ENCODE measurements at places on chromosomes 1 and 21. TPM values are rescaled to one million over a fixed set of nuclear protein-coding genes. Genes with fewer than 3 reads are reported as not detected.

KCNK1 gene
- 14.6 TPM for total RNA-seq

FAM151A gene
- not detected for total RNA-seq

SLC22A15 gene
- total RNA-seq = 10.1 TPM

KCNJ15 gene
- 0.70 TPM for total RNA-seq

AVPR1B gene
- not detected for total RNA-seq

AGO3 gene
- 48.3 TPM for total RNA-seq

RXFP4 gene
- not detected for total RNA-seq

CLCNKA gene
- 3.2 TPM for total RNA-seq

SLC6A17 gene
- total RNA-seq = 1.6 TPM

NPL gene
- total RNA-seq = 4.9 TPM

SPATA6 gene
- 17.9 TPM for total RNA-seq

DNA sequence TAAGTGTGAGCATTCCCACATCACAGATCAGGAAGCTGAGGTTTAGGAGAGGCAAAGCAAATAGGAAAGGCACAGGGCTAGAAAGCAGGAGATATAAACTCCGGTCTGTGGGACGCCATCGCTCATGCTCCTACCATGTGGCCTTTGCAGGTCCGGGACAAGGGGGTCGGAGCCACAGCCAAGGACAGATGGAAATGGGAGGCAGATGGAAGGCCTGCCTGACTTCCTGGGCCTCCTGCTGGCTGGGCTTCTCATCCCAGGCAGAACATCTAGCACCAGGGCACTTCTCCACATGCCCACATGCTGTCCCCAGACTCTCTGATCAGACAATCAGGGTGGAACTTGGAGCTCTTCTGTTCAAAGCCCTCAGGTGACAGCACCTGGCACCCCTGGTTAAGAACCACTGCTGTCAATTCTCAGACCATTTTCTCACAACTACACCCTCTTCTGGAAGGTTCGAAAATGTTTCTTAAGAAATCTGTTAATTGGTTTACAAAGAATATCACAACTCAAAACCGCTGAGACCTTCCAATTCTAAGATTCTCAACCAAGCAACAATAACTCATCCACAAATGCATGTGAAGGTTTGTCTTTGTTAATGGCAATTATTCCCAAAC lies 173.3 kb upstream of the EDN2 start:
- H3K4me1 ChIP-seq = peaks cover 17% of the 10 kb centered on the region
- no peaks in the 10 kb centered on the region for H3K36me3 ChIP-seq
- peaks cover 32% of the 10 kb centered on the region for H3K27me3 ChIP-seq

DNA sequence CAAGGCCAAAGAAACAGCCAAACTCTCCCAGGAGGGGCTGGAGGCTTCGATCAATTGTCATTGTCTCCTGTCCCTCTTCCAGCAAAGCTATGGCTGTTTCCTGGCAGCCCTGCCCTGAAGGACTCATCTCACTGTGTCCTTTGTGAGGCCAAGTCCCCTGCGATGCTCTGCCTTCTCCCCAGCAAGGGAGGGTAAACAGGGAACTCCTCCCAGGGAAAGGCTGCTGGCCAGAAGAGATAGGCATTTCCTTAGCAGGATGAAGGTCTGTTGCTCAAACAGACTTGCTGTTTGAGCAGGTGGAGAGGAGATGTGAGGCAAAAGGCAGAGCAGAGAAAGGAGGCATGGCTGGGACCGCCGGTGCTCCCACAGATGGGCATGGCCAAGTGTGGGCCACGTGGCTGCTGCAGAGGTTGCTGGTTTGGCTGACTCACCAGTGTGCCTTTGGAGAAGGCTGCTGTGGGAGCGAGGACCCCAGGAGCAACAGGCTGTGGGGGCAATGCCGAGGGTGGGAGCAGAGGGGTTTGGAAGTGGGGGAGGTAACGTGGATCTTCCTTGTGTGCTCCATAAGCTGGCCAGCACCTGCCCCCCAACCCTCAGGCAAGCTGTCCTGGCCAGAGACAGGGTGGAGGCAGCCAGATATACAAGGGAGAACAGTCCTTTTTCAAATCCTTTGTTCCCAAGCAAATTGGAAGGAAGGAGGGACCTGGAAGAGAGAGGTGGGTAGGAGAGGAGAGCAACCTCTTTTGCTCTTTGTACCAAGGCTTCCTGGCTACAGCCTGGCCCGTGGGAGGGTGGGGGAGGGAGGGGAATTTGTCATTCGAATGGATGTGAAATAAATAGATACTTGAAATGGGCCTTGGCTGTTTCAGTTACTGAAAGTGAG lies 449.8 kb downstream of the SIPA1L2 start:
- H3K27me3 ChIP-seq = no peaks in the 10 kb centered on the region
- no peaks in the 10 kb centered on the region for H3K36me3 ChIP-seq
- DNase-seq = no peak
- no peak overlapping the region for H3K4me3 ChIP-seq
- no peak overlapping the region for H3K27ac ChIP-seq

DNA sequence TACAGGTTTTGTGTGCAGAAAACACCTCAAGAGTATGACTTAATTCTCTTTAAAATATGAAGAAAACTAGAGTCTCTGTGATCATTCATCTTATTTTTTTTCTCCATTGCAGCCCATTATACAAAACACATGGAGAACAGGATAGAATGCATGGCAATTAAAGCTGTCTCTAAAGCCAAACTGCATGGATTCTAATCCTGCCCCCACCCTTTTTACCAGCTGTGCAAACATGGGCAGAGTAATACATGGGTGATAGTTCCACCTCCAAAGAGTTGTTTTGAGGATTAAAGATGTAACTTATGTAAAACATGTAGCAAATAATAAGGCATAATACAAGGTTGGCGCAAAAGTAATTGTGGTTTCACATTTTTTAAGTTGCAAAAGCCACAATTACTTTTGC lies 114.4 kb downstream of the CLEC20A start:
- H3K27me3 ChIP-seq = no peaks in the 10 kb centered on the region
- no peak overlapping the region for H3K27ac ChIP-seq

- no peak overlapping the region for H3K4me3 ChIP-seq
- H3K27me3 ChIP-seq = no peaks in the 10 kb centered on the region
- no peak overlapping the region for H3K27ac ChIP-seq
- H3K36me3 ChIP-seq = peaks cover 2% of the 10 kb centered on the region
- DNase-seq = no peak
These were observed 75.8 kb downstream of the CTH start for GRCh38 chr1:70486676-70487458.

GRCh38 chr21:38042246-38042645 lies 126.0 kb upstream of the KCNJ6 start:
- peaks cover 12% of the 10 kb centered on the region for H3K27me3 ChIP-seq
- no peak overlapping the region for H3K4me3 ChIP-seq
- no peak for DNase-seq
- H3K4me1 ChIP-seq = peaks cover 12% of the 10 kb centered on the region
- no peaks in the 10 kb centered on the region for H3K36me3 ChIP-seq
- no peak overlapping the region for H3K27ac ChIP-seq

DNA sequence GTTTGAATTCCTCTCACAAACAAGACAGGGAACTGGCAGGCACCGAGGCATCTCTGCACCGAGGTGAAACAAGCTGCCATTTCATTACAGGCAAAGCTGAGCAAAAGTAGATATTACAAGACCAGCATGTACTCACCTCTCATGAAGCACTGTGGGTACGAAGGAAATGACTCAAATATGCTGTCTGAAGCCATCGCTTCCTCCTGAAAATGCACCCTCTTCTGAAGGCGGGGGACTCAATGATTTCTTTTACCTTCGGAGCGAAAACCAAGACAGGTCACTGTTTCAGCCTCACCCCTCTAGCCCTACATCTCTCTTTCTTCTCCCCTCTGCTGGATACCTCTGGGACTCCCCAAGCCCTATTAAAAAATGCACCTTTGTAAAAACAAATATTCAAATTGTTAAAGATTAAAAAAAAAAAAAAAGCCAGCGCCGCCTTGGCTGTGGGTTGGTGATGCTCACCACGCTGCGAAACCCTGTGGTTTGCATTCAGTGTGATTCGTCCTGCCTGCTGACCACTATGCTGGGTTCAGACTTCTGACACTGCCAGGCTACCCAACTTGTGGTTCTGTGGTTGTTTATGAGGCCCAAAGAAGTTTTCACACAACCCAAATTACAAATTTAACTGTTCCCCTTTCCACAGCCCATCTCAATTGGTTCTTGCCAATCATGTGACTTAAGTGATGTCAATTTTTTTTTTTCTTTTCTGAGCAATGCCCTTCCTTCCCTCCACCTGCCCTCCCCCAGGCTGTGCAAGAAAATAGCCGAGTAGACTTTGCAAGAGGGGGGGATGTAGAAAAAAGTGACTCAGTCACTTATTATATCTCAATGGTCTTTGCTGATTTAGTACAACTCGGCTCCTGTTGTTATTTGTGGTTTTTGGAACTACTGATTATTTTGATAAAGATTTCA lies at the start of gene RUNX1:
RUNX1 (minus strand) TSS at position 597 of the 912 bp plus-strand sequence.
- peaks cover 38% of the 10 kb centered on the region for H3K4me1 ChIP-seq
- H3K4me3 ChIP-seq = no peak within 1 kb of the TSS
- H3K27me3 ChIP-seq = peaks cover 2% of the 10 kb centered on the region
- H3K36me3 ChIP-seq = no peaks in the 10 kb centered on the region
- DNase-seq = no peak

- H3K27me3 ChIP-seq = no peaks in the 10 kb centered on the region
- H3K27ac ChIP-seq = peak overlapping the region; percentile 3
- peaks cover 14% of the 10 kb centered on the region for H3K4me1 ChIP-seq
- H3K4me3 ChIP-seq = no peak overlapping the region
These were observed 54.6 kb upstream of the PRKACB start for GRCh38 chr1:84089465-84089864.

DNA sequence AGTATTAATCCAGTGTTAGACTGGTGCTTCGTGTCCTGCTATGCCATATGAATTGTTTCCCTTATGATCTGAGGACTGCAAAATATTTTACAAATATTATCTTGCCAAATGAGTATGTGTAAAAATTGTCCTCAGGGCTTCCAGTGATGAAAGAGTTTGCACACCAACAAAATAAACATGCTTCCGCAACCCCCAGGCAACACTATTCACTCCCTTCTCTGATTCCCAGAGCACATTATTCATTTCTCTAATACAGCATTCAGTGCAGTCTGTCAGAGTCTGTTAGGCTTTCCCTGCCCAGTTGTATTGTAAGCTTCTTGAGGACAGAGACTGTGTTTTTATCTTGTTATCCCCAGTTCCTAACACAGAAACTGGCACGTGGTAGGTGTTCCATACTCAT lies 409.9 kb upstream of the C1orf87 start:
- no peak overlapping the region for H3K27ac ChIP-seq
- H3K27me3 ChIP-seq = peaks cover 4% of the 10 kb centered on the region
- H3K4me1 ChIP-seq = peaks cover 8% of the 10 kb centered on the region
- no peaks in the 10 kb centered on the region for H3K36me3 ChIP-seq
- no peak overlapping the region for H3K4me3 ChIP-seq
- DNase-seq = no peak

GRCh38 chr1:155983191-155984024 lies 5.1 kb upstream of the ARHGEF2 start:
- H3K27me3 ChIP-seq = no peaks in the 10 kb centered on the region
- no peaks in the 10 kb centered on the region for H3K36me3 ChIP-seq
- H3K27ac ChIP-seq = peak overlapping the region; percentile 81
- peaks cover 44% of the 10 kb centered on the region for H3K4me1 ChIP-seq
- H3K4me3 ChIP-seq = peak overlapping the region; percentile 43

DNA sequence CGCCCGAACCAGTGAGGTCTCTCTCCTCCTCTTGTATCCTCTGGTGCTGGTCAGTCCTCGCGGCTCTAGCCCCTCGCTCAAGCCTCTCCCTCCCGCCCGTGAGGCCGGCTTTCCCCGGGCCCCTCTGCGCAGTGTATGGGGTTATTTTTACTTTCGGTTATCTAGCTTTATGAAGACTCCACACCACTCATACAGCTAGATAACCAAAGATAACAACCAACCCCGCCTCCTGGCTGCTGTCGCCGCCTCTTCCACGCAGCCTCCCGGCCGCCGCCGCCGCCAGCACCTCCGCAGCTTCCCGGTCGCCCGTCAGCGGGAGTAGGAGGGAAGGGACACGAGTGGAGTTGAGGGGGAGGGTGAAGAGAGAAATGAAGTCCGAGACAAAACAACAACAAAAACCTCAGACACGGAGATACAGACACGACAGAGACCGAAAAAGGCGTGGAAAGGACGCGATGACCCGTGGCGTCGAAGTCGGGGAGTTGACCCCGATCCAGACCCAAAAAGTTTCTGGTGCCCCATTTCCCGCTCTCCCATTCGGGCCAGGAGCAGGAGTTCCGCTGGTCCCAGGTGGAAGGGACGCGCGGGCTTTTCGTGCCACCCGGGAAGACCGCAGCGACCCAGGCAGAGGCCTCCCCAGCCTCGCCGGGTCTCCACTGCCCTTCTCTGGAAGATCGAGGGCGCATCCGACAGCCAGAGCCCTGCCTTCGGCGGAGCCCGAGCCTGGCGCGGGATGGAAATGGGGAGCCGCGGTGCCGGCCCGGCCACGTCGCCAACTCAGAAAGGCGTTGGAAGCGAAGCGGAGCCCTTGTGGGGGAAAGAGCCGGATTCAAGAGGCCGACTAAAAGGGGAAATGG lies 51.4 kb downstream of the RHBG start:
- H3K4me1 ChIP-seq = peaks cover 14% of the 10 kb centered on the region
- H3K36me3 ChIP-seq = no peaks in the 10 kb centered on the region
- DNase-seq = no peak

DNA sequence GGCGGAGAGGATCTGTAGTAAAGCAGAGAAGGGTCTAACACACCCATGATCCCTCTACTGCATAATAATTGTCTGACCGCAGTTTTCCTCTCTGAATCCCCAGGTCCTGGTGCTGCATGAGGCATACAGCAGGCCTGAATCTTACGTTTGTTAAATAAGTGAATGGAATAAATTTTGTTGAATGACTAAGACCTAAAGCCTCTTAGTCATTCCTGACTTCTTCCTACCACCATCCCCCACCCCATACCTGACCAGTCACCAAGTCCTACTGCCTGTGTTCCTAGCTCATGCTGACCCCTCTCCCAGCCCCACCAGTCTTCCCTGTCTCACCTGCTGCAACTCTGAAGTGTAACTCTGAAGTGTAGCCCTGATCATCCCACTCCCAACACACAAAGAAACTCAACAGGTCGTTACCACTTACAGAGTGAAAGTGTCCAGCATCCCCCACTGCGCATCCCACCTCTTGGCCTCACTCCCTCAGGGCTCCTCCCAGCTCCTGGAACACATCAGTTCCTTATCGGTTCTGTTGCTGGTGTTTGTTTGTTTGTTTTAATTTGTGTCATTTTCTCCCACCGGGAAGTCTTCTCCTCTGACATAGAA lies 9.7 kb downstream of the GJA5 start:
- H3K36me3 ChIP-seq = no peaks in the 10 kb centered on the region
- peaks cover 2% of the 10 kb centered on the region for H3K4me1 ChIP-seq
- no peak for DNase-seq
- H3K4me3 ChIP-seq = no peak overlapping the region
- H3K27ac ChIP-seq = no peak overlapping the region

GRCh38 chr1:204972426-204972825 lies 70.6 kb upstream of the CNTN2 start:
- H3K36me3 ChIP-seq = no peaks in the 10 kb centered on the region
- peaks cover 57% of the 10 kb centered on the region for H3K27me3 ChIP-seq
- no peak for DNase-seq
- H3K4me1 ChIP-seq = no peaks in the 10 kb centered on the region

GRCh38 chr1:98373056-98373455 lies 288.5 kb upstream of the SNX7 start:
- H3K4me3 ChIP-seq = no peak overlapping the region
- no peaks in the 10 kb centered on the region for H3K4me1 ChIP-seq
- H3K27me3 ChIP-seq = no peaks in the 10 kb centered on the region
